ENCODE measurements at places on chromosomes 12 and 14. TPM values are rescaled to one million over a fixed set of nuclear protein-coding genes. Genes with fewer than 3 reads are reported as not detected.

GDF11 gene
- polyA plus RNA-seq, result 15.8 TPM

ISCU gene
- polyA plus RNA-seq, result 81.7 TPM

NANOG gene
- polyA plus RNA-seq, result 0.24 TPM

SLC39A5 gene
- 2.6 TPM for polyA plus RNA-seq

GRCh38 chr12:106585521-106586277, 2.9 kb downstream of the RFX4 start:
- DNase-seq, result no peak

DNA sequence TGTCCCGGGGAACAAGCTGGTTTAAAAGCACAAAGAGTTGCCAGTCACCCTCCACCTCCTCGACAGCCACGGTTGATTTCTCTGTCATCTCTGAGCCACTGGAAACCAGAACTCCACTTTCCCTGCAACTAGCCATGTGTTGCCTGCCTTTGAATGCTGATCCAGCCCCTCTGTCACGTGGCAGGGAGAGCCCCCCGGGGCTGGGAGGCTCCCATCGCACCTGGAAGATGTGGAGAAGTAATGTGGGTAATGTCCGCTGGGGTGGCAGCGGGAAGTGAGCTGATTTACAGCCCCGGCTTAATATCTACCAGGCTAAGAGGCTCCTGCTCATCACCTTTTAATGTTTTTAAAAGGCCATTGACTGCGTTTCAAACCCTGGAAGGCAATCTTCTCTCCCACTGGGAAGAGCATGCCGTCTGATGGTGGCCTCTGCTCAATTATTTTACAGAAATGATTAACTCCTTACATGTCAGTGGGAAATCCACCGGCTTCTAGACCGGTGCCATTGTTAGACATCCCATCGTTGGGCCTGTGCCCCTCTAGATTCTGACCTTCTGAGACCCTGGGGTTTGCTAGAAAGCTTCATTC, 7.4 kb downstream of the PRIMA1 start:
- DNase-seq, result no peak

DNA sequence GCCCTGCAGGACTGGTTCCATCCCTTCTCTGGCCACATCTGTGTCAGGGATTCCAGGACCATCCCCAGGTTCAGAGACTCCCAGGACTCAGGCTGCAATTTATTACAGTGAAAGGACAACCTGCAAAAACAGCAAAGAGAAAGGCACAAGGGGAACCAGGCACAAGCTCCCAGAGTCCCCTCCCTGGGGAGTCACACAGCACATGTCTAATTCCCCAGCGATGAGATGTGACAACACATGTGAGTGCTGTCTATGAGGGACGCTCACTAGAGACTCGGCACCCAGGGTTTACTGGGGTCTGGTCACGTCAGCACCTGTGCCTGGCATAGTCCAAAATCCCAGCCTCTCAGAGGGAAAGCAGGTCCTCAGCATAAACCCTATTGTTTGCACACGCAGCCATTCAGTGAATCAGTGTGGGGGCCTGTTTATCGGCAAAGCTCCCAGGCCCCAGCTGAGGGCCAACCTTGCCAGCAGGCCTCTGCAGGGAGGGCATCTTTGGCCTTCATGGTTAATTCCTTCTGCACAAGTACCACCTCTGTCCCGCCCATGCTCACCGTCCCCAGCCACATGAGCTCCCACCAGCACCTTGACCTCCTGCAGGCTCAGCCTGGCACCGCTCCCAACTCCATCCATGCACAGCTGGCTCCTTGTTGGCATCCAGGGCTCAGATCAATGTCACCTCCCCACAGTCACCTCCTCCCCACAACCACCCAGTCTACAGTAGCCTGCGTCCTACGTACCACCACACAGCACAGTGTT, 198.9 kb upstream of the SFSWAP start:
- no peak for DNase-seq

DNA sequence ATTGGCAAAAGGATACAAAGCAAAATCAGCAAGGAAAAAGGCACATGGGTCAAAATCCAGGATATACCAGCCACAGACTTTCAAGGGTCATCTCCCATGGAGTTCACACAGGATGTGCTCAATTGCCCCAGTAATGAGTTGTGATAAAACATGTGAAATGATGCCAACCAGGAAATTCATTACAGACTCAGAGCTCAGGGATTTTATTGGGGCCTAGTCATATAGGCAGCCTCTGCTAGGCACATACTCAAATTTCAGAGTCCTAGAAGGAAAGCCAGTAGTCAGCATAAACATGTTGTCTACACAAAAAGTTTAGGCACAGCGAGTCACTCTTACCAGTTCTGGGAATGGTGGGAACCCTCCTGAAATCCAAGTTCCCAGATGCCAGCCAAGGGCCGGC, 64.4 kb upstream of the OSBPL8 start:
- DNase-seq, result no peak

DNA sequence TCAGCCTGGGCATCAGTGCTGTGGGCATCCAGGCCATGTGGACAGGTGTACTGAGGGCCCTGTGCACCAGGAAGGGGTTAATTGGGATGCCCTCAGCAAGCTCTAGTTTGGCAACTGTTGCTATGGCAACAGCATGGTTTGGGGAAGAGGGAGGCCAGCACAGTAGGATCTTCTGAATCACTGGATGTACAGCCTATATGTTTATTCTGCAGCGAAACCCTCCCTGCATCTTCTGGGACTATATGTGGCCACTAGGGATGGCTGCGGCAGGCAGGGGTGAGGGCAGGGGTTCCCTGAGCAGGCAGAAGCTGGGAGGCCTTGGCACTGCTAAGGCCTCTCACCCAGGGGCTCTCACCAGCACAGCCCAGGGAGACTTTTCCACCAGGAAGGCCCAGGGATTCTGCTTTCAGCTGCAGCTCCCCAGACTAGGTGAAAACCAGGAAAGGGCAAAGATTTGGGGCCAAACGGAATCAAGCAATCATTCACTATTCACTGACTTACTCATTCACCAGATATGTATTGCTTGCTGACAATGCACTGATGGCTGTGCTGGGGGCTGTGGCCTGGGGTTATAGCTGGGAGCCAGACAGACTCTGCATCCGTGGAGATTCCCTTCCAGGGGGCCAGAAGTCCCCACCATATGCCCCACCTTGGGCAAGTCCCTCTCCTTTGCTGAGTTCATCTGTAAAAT, 42.8 kb downstream of the IRF2BPL start:
- DNase-seq, result no peak

- DNase-seq, result no peak
These were observed 9.1 kb upstream of the RPAP3 start for GRCh38 chr12:47714826-47715386.

DNA sequence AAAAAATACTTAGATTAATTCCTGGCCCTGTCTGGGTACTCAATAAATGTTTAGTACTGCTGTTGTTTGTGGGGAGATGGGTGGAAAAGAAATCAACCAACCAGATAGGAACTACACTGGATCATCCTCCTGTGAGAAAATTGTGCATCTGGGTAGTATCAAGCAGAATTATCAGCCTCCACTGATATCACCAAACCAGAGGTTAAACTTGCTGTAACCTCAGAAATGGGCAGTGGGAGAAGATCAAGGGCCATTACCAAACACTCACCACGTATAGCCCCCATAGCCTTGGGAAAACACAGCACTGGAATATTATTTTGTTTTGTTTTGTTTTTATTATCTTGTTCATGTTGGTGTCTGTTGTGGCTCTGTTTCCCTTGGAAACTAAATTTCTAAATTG, 19.7 kb downstream of the VEZT start:
- no peak for DNase-seq

- no peak for DNase-seq
These were observed 19.8 kb downstream of the ZBTB42 start for GRCh38 chr14:104820669-104821228.

DNA sequence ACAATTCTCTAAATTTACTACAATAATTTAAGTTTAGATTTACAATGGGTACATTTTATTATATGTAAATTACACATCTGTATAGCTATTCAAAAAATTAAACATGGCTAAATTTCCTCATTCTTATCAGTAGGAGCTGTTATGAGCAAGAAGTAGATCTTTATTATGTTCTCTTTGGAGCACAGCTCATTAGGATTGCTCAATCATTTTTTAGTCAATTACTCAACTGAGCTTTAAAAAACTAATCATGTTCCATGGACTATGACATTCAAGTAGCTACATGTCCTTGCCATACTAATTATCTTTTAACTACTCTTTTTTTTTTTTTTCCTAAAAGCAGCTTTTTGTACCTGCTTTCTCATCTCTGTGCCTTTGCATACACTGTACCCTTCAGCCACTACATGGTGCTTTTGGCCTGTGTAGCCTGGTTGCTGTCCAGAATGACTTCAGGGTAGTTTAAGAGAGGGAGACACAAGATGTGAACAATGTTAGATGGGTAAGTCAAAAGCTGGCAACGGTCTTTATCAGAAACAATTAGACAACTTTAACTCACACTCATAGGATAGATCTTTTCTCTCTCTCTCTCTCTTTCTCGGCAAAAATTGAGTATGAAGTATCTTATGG, 69.0 kb downstream of the SSPN start:
- DNase-seq, result peak; percentile 32

DNA sequence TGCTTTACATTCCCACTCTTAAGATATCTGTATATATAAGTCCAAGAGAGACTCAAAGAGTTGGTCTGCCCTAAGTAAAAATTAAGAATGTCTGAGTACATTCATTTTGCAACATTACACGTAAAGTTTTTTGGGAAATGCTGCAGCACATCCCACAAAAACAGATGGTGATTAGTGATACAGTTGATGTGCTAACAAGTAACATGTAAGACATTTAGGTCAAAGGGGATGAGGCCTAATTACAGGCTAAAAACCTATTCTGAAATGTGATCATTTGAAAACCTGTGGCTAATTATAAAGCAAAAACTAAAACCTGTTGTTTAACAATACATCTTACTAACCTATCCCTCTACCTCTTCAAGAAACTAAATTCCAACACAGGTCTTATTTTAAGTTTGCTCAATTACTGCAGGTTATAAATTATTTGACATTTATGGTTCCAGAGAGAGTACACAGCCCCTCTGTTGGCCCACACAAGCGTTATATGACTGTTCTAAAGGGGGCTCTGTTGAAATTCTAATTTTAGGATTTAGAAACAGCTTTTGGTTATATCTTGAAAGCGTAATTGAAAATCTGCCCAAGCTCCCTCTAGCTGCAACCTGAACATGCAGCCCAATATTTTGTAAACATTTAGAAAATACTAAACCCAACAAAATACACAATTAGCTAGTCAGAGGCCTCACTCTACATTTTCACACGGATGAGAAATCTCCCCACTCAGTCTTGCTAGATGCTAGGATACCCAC, 42.9 kb downstream of the BRAP start:
- no peak for DNase-seq

DNA sequence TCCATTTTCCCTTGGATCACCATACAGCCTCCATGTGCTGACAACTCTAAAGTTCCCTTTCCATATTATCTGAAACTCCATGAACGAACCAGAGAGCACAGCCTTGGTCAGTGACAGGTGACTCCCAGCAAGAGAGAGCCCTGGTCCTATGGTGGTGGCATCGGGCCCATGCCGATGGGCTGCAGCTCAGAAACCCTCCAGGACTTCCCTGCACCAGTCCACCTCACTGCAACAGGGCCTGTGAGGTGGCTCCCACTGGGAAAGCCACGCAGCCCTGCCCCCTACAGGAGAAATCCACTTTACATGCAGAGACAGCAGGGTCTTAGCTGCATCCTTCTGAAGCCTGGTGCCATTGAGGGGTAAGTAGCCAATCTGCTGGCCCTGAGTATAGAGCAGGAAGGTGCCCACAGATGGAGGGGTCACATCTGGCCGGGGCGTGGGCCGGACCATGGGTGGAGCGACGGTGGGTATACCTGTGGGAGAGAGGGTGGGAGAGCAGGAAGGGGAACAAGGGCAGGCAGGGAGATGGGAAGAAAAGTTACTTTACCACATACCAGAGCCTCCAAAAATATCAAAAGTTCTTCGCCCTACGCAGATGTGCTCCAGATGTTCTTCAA, 24.7 kb downstream of the RTRAF start:
- no peak for DNase-seq

DNA sequence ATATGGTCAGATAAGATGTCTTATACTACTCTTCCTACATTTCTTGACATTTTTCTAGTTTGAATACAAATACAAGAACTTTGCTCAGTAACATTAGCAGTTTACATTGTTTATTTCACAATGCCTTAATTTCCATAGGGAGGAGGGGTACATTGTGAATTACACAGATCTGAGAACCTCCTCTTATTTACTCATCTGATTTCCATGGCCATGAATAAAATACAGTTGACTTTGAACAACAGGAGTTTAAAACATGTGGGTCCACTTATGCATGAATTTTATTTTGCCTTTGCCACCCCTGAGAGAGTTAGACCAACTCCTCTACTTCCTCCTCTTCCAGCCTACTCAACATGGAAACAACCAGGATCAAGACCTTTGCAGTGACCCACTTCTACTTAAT, 67.7 kb downstream of the MGST1 start:
- DNase-seq, result no peak

- no peak for DNase-seq
These were observed 61.7 kb upstream of the ST8SIA1 start for GRCh38 chr12:22396253-22396652.

DNA sequence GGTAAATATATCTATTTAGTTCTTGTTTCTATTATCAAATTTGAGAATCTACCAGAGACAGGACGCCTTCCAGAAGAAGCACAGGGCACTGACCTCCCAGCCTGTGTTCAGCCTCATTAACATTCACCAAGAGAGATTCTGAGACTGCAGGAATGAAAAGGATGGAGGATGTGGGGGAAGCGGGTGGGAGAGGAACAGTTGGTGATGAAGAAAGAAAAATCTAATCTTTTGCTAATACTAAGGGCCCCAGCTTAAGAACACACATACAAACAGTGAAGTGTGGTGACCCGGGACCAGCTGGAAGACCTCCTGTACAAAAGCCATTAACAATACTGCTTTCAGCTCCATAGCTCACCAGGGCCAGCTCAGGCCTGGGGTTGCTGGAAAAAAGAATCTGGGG, 160.5 kb downstream of the NUAK1 start:
- DNase-seq, result no peak

DNA sequence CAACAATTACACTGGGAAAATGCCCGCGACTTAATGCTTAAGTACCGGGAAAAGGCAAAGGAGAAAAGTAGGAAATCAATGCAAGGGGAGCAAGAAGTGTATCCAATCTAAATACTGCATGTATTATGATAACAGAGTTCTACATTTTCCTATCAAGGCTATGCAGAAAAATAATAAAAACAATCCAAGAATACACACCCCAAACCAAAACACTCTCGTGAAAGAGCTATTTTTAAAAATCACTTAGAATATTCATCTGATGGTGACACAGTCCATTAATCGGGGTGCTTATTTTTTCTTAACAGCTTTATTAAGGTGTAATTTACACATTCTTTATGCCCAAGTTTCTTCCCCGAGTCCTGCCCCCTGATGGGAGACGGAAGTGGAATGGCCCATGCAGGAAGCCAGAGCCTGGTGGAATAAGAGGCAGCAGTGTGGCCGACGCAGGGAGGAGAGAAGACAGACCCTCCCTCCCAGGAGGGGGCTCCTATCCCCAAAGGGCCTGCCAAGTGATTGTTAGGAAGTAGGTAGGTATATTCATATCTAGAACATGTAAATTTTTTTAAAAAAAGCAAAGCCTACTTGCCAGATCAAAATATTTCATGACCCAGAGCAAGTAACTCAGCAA, 174.3 kb downstream of the FOXN3 start:
- no peak for DNase-seq

All from right lung (tissue), 10 donors.